ENCODE measurements at places on chromosomes 7 and 10.

DNA sequence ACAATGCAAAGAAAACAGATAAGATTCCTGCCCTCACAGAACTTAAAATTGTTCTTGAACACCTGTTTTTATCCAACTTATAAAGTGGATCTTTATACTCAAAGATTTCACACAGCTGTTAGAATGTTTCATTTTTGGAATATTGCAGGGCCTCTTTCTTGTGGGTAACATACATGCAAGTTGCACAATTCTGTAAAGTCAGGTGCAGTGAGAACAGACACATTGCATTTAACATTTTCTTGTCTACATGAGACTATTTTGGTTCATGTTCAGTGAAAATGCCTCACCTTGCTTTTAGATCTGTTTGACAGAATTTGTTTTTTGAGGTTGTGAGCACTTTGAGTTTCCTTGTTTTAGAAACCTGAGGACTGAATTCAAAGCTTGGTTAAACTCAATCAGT lies 707.8 kb downstream of the SUGCT start:
- DNase-seq: no peak

- peak; percentile 52 for DNase-seq
Measured at GRCh38 chr10:22230158-22230833, 12.5 kb upstream of the EBLN1 start.

- DNase-seq: no peak
Measured at GRCh38 chr10:110897184-110897583, 21.8 kb downstream of the BBIP1 start.

GRCh38 chr10:78327778-78328591 lies 294.3 kb downstream of the RPS24 start:
- DNase-seq: peak; percentile 15

DNA sequence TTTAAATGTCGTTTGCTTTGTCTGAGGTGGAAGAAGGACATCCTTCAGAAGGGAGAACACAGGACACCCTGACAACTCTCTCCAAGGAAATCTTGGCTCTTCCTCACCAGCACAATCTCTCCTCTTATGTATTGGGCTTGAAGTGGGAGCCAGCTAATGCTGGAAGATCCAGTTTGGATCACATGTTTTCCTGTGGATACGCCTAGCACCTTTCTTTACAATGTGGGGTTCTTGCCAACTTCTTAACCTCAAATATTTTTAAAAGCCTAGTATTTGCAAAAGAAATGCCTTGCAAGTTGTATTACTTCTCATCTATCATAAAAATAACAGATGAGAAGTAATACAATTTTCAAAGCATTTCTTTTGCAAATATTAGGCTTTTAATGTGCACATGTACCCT lies 76.4 kb downstream of the FRMD4A start:
- DNase-seq: no peak

DNA sequence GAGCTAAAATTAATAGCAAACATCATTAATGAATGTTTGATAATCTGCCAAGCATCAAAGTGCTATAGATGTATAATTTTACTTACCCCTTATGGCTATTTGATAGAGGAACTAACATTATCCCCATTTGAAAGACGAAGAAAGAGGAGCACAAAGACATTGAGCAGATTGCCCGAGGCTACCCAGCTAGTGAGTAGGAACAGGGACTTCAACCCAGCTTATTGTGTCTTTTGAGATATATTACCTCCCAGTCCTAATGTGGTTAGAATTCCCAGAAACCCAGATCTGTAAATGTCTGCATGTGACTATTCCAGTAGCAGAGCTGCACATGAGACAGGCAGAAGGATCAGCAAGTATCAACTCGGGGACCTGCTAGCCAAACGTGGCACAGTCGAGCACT lies 160.1 kb upstream of the AOAH start:
- no peak for DNase-seq

Measured in Peyer's patch (tissue), 4 donors.